NCI-H1048 (cell line): ENCODE measurements at places on chromosomes 7 and 10.

DNA sequence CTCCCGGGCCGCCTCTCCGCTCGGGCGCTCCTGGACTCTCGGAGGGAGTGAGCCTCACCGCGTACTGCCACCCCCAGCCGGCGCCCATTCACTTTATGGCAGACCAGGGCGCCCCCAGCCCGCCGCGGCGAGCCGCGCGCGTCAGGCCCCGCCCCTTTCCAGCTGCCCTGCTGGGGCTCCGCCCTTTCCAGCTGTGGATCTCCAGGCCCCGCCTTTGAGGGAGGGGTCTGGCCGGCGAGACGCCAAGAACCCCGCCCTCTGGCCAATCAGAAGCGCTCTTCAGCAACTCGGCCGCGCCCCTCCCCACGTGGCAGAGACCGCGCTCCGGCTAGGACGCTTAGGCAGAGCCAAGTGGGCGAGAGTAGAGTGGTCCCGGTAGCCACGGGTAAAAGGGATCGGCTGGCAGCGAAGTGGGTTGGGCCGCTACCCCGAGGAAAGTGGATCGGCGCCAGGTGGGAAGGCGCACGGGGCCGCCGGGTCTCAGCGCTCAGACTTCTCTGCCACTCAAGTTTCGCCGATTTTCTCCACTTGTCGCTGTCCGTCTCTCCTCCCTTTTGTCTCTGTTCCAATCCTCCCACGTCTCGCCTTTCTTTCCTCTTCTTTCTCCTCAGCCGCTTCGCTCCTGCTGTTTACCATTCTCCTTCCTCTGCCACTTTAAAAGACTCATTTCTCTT lies at the start of gene PITX3:
TSS of gene PITX3 (minus strand) at position 69 of the 674 bp plus-strand sequence. CDS start 9,432 bp downstream, outside the sequence.
- peak; percentile 3 for DNase-seq

GRCh38 chr10:98299341-98299740 lies 31.3 kb upstream of the LOXL4 start:
- DNase-seq = no peak

- DNase-seq = no peak
Observed at GRCh38 chr10:67612577-67613537, 83.1 kb downstream of the CTNNA3 start.

- DNase-seq = no peak
Observed at GRCh38 chr7:73847941-73848723, 5.8 kb upstream of the METTL27 start.

DNA sequence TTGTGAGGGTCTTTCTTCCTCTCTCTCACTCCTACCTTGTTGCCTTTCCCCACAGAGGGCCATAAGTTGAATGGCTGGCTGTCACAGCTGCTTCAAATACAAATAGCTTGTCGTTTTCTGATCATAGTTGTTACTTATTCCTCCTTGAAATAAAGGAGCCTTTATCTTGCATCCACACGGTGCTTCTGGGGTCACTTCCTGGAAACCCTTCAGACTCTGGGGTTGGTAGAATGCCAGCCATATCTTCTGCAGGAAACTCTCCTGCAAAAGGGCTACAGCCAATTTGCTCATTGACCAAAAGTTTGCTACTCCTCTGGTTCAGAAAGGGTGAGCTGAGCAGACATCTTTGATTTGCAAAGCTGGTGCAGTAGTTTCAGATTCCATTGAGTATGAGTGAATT lies 70.4 kb downstream of the FAM185A start:
- DNase-seq = no peak
